Testis (tissue), 5 donors: ENCODE measurements at places on chromosomes 5 and 9.

DNA sequence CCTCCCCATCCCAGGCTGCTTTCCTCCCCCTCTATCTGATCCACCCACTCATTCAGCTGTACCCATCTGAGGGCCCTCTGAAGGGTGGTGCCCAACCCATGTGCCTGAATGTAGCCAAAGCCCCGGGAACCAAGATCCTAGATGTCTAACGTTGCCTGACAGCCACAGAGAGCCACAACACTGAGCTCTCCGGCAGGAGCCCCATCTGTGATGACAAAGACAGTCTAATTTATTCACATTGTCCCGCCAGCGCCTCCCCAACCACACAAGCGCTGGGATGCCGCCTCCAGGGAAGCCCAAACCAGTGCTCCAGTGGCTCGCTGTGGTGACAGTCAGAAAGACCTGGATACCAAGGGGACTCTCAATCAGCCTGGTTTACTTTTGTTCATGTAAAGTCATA, 8.4 kb downstream of the IGFBPL1 start:
- no peak for DNase-seq

- DNase-seq = no peak
These were observed 5.2 kb downstream of the FGF1 start for GRCh38 chr5:142680605-142681259.

GRCh38 chr9:84754461-84754860, 84.9 kb downstream of the NTRK2 start:
- DNase-seq = no peak

- DNase-seq = no peak
These were observed 288.4 kb downstream of the CAAP1 start for GRCh38 chr9:26604076-26604662.

DNA sequence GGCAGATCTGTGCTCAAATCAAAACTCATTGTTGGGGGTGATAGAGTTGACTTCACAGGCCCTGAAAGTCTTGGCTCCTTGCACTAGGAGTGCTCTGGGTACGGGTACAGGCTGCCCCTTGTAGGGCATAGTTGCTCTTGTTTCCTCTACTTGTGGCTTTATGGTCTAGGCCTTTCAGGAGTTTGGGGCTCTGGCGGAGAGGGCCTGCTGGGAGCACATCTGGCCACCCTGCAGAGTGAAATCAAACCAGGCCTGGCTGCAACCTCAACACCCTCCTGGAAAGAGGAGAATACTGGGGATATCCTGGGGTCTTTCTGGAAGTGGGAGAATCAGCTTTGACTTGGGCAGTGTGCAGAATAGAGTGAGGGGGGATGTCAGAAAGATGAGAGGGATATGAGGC, 1.5 kb downstream of the TGFBI start:
- no peak for DNase-seq

GRCh38 chr9:15294604-15295003, 12.4 kb downstream of the TTC39B start:
- no peak for DNase-seq

GRCh38 chr5:100746730-100747129, 156.4 kb downstream of the ST8SIA4 start:
- DNase-seq = no peak

- DNase-seq = no peak
These were observed at the start of gene KIF12 for GRCh38 chr9:114098936-114099668. Gene KIF12, minus strand, starts transcription at chr9:114099292. Its CDS starts 16 bp downstream, at chr9:114099276.

DNA sequence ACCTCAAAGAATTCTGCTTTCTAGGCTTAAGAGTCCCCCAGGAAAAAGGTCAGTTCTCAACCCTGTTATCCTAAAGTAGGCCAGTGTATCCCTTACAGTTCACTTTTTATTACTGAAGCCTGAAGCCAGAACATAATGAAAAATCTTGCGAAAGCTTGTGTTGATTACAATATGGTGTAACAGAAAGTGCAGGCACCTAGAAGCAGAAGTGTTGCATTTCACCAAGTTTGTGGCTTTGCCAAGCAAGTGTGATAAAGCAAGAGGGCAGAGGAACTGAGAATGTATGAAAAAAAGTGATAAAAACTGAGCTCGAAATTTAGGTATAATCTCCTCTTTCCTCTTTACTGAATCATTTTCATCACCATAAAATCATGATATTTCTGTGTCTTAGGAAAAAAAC, 26.2 kb downstream of the AGTPBP1 start:
- no peak for DNase-seq

- DNase-seq = no peak
These were observed 19.8 kb downstream of the LECT2 start for GRCh38 chr5:135934939-135935338.

DNA sequence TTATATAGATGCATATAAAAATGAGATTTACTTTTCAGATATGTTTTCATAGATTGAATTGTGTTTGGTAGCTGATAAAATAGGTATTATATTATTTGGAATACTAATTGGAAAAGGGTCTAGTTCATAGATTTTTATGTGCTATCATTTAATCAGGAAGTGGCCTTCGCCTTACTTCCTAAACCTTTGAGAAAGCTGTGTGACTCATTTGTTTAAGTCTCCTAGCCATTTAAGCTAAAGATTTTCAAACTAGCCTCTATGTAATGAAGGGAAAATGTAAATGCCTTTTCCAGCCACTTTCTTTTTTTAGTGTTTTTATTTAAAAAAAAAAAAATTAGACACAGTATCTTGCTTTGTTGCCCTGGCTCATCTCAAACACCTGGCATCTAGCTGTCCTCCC, 97.5 kb downstream of the DMXL1 start:
- DNase-seq = no peak

- no peak for DNase-seq
These were observed 2.7 kb downstream of the CCL27 start for GRCh38 chr9:34659592-34660253.

GRCh38 chr5:152329761-152330283, 75.3 kb downstream of the NMUR2 start:
- no peak for DNase-seq

DNA sequence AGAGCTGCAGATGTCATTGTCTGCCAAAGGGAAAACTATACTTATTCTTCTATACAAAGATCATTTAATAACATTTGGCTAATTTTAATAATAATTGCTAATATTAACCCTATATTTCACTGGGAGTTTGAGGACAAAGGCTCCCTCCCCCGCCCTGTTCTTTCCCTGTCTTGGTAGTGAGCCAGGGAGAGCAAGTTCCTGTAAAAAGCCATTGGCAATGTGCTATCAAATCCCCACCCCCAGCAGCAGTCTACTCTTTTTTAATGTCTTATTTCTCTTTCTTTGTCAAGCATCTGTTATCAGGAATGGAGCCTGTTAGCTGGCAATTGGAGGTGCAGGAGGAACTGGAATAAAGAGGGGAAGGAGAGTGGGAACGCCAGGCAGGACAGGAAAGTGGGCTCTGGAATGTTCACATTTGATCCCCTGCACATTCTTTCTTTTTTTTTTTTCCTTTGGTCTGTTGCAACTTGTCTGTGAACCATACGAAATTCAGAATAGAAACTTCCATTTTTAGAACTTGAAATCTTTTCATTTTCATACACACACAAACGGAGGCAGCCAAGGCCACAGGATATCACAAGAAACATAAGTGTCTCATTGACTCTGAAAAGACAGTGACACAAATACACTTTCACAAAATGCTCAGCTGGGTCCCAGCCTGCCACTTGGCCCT, 664.8 kb upstream of the ZNF608 start:
- DNase-seq = peak; percentile 59

GRCh38 chr5:150765799-150766169, 7.0 kb upstream of the DCTN4 start:
- no peak for DNase-seq

DNA sequence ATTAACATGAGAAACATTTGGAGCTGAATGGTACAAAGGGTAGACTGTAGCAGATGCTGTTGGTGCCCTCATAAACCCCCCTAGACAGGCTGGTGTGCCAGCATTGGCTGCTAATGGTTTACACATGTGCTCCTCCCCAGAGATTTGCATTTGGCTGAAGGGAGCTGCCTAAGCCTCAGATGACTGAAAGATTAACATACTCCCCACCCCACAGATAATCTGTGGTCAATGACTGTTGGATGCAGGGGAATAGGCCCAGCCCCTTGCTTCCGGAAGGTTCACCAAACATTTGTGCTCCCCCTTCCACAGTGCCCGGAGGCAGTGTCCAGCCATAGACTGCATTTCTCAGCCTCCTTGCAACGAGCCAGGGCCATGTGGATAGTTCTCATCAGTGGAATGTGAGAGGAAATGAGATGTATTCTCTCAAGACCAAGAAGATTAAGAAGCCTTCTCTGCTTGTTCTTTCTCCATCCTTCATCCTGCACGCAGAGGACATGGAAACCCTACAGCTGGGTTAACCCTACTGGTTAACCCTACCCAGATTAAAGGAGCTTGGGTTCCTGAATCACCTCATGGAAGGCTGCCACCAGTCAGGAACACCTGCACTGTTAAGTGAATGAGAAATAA, 79.6 kb downstream of the PHAX start:
- no peak for DNase-seq

DNA sequence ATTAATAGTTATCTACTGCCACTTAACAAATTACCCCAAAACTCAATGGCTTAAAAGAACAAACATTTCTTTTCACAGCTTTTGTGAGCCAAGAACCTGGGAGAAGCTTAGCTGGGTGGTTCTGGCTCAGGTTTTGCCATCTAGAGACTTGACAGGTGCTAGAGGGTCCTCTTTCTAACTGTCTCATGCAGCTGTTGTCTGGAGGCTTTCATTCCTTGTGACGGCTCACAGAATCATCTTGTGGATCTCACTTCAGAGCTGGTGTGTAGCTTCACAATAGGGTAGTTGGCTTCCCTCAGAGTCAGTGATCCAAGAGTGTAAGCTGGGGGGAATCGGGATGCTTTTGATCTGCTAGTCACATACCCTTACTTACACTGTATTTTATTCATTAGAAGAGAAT, 81.2 kb upstream of the APC start:
- DNase-seq = no peak

GRCh38 chr5:15320871-15321270, 179.1 kb upstream of the FBXL7 start:
- no peak for DNase-seq

DNA sequence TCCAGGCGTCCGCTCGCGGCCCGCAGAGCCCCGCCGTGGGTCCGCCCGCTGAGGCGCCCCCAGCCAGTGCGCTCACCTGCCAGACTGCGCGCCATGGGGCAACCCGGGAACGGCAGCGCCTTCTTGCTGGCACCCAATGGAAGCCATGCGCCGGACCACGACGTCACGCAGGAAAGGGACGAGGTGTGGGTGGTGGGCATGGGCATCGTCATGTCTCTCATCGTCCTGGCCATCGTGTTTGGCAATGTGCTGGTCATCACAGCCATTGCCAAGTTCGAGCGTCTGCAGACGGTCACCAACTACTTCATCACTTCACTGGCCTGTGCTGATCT, 294 bp downstream of the ADRB2 start:
- DNase-seq = peak; percentile 25

DNA sequence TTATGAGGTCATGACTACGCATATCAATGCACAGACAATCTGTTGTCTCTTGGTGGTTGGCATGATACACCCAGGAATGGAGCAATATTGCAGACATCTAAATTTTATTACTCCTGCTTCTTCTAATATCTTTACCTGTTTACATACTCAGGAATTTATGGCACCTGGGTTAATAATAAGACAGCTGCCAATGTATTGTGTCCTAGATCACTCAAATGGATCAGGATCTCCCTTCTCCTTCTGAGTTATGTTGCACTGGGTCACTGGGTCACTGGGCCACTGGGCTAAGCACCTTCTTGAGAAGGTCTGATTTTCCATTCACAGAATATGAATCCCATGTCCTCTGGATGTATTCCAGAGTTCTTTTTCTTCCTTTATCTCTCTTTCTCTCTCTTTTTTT, 41.8 kb downstream of the CCL28 start:
- no peak for DNase-seq

- no peak for DNase-seq
These were observed 120.5 kb downstream of the PAX5 start for GRCh38 chr9:36913393-36914211.

GRCh38 chr9:108475813-108476212, 380.0 kb downstream of the ACTL7B start:
- DNase-seq = no peak

- no peak for DNase-seq
These were observed 118.9 kb upstream of the LPCAT1 start for GRCh38 chr5:1642621-1643061.

- no peak for DNase-seq
These were observed 56.1 kb upstream of the IFNK start for GRCh38 chr9:27468000-27468399.
